ENCODE measurements at places on chromosomes 1 and 21.

DNA sequence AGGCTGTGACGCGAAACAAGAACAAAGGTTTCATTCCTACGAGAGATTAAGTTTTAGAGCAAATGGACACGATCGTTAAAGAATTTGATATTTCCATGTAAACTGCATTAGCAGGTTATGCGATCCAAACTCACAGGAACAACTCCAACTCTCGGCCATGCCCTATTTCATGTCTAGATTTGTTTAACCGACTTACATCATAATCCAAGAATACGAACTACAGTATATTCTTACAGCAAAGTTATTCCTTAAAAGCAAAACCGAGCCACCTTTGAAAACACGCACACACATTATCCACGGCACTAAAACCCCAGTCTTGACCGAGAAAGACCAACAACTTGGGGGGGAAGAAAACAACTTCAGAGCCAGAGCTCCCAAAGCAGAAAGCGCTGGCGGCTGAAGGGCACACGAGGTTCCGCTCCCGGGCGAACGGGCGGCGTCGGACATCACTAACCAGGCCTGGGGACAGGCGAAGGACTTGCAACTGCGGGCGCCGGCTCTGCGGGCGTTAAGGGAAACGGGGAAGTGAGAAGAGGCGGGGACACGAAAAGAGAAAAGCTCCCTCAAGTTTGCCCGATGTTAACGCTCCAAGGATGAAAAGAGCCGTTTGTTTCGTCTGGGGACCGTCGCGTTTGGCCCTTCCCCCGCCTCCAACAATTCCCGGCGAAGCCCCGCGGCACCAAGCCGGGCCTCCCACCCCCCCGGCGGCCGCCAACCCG lies 690 bp downstream of the B3GALNT2 start:
- DNase-seq, result peak; percentile 41

DNA sequence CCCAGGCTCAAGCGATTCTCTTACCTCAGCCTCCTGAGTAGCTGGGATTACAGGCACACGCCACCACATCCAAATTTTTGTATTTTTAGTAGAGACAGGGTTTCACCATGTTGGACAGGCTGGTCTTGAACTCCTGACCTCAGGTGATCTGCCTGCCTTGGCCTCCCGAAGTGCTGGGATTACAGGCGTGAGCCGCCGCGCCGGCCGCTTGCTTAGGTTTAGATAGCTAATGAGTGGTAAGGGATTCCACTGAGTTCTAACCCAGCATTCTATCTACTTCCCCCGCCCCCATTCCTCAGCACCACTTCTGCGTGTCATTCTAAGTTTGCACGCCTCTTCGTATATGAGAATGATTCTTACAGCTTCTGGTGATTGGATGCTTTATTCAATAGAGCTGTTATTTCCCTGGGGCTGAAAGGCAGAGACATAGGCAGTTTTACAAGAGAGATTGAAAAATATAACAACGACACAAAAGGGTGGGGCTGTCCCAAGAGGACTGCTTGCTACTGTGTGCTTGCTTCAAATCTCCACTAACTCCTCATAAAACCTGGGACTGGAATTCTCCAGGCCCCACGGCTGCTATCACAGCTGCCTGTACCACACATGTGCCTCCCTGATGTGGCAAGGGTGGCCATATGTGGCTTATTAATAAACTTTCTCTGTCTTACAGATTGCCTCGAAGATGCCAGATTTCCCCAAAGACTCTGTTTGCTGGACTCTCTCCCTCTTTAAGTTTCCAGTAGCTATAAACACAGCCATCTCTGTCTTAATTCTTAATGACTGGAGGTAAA lies 23.7 kb upstream of the GREM2 start:
- no peak for DNase-seq

- DNase-seq, result no peak
These were observed 14.7 kb upstream of the AHCYL1 start for GRCh38 chr1:109969907-109970306.

DNA sequence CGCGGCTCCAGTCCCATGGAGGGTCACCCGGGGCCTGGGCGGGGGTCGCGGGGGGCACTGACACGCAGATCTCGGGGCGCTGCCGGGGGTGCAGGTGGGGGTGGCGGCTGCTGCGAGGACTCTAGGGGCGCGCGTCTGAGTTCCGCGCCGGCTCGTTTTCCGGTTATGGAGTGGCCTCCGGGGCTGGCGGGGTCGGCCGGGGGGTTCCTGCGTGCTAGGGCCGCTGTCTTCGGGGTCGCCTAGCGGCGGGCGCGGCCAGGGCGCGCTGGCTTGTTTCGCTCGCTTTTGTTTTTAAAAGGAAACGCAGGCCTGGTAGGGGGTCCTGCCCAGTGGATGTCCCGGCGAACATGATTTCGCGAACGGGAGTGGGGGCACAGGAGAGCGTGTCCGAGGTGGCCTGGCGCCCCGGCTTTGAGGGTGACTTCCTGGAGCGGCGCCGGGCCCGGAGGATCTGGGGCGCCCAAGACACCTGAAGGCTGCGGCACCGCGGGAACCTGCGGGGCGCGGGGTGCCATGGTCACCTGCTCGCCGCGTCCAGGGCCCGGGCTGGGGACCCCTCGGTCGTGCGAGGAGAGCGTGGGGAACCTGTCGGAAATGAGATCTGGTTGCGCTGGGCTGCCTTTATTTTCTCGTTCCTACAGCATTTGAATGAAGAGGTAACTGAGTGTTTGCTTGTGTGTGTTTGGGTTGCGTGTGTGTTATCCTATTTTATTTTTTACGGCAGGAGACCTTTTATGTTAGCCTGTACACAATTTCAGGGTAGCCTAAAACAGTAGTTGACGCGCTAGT lies 618 bp downstream of the ETS2 start:
- DNase-seq, result no peak

DNA sequence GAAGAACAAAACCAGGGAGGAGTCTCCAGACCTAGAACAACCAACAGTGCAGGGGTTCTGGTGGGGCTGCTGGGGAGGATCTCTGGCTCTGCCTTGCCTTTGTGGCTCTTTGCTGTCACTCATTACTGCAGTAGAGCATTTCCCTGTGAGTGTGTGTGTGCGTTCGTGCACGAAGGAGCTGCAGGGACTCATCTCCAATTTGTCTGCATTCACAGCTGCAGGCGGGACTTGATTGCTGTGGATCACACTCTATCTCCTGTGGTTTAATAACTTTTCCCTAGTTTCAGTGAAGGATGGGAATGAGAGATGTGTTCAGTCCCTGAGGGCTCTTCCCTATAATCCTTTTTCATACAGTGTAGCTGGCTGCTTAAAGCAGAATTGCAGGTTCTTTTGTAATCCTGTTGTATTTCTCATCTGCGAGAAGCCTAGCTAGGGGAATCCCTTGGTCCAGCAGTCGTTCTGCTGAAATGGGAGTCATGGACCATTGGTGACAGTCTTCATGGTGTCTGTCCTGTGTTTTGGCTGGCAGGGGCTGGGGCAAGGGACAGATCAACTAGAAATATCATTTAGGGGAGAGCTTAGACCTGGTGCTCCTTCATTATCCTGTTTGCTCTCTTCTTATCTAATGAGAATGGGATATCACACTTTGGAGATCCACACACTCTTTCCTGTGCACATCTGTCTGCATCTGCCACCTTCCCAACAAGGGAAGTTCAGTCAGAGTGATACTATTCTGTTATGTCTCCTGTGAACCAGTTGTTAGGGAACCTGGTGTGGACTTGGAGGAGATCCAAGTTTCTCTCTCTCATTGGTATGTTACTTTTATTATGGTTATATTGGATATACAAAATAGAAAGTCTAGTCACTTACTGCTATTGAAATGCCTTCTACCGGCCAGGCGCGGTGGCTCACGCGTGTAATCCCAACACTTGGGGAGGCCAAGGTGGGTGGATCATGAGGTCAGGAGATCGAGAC lies 3.0 kb downstream of the PCP4L1 start:
- no peak for DNase-seq

GRCh38 chr1:51301844-51302162 lies 28.6 kb downstream of the TTC39A start:
- no peak for DNase-seq

DNA sequence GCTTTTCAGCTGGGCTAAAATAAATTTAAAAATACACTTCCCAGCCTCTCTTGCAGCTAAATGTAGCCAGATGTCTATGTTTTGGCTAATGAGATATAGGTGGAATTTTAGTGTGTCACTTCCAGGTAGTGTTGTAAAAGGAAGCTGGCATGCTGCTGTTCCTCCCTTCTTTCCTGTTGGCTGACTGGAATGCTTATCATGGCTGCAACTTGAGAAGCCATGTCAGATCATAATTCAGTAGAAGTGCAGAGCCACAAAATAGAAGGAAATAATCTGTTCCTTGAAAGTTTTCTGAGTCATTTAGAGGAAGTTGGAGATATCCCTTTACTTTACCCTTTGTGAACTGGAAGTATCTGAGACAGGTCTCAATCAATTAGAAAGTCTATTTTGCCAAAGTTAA lies 10.9 kb upstream of the RBM15 start:
- no peak for DNase-seq

DNA sequence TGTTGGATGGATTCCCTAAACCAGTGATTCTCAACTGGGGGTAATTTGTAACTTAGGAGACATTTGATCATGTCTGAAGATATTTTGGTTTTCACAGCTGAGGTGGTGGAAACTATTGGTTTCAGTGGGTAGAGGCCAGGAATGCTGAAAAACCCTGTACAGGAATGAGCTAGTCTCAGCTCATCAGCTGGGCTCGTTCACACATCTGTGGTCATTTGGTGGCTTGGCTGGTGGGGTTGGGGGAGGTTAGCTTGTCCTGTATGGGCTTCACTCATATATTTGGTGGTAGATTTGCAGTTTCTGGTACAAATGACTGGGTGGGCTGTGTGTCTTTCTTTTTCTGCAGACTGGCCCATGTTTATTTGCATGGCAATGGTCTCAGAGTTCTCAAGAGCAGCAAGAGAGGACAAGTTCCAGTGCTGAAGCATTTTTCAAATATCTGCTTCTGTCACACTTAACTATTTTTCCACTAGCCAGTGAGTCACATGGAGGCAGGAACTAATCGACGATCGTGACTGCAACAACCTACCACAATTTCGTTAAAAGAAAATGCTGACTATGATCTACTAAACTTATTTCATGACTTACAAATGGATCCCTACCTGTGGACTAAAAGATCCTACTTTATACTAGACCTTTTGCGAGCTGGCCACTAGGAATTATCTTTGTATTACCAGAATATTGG lies 321.7 kb upstream of the PLXNA2 start:
- no peak for DNase-seq

- DNase-seq, result no peak
These were observed 146.8 kb downstream of the PAPPA2 start for GRCh38 chr1:176609556-176610408.
